Neural cell (in vitro differentiated cells): ENCODE measurements at places on chromosomes 12 and 14. TPM values are rescaled to one million over a fixed set of nuclear protein-coding genes. Genes with fewer than 3 reads are reported as not detected.

Gene SCFD1
- 99.4 and 122 TPM in 2 replicates for polyA plus RNA-seq

Gene REP15
- polyA plus RNA-seq, result 0.88 TPM in 1 of 2 replicates, not detected in the other

Gene SLC48A1
- 8.0 and 8.5 TPM in 2 replicates for polyA plus RNA-seq

Gene SDSL
- 0.54 and 2.7 TPM in 2 replicates for polyA plus RNA-seq

Gene GRIP1
- 41.1 and 54.9 TPM in 2 replicates for polyA plus RNA-seq

Gene GPR84
- not detected in 2 replicates for polyA plus RNA-seq

Gene BEST3
- polyA plus RNA-seq, result 0.88 TPM in 1 of 2 replicates, not detected in the other

Gene KRT85
- polyA plus RNA-seq, result not detected in 2 replicates
